Renal cortical epithelial cell (primary cell): ENCODE measurements at places on chromosomes 6 and 20.

DNA sequence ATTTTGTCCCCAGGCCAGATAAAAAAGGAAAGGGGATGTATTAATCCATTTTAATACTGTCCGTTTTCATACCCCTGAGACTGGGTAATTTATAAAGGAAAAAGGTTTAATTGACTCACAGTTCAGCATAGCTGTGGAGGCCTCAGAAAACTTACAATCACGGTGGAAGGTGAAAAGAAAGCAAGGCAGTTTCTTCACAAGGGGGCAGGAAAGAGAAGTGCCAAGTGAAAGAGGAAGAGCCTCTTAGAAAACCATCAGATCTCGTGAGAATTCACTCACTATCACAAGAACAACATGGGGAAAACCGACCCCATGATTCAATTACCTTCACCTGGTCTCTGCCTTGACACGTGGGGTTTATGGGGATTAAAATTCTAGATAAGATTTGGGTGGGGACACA is 152.5 kb downstream of the IBTK start:
- no peak for DNase-seq

DNA sequence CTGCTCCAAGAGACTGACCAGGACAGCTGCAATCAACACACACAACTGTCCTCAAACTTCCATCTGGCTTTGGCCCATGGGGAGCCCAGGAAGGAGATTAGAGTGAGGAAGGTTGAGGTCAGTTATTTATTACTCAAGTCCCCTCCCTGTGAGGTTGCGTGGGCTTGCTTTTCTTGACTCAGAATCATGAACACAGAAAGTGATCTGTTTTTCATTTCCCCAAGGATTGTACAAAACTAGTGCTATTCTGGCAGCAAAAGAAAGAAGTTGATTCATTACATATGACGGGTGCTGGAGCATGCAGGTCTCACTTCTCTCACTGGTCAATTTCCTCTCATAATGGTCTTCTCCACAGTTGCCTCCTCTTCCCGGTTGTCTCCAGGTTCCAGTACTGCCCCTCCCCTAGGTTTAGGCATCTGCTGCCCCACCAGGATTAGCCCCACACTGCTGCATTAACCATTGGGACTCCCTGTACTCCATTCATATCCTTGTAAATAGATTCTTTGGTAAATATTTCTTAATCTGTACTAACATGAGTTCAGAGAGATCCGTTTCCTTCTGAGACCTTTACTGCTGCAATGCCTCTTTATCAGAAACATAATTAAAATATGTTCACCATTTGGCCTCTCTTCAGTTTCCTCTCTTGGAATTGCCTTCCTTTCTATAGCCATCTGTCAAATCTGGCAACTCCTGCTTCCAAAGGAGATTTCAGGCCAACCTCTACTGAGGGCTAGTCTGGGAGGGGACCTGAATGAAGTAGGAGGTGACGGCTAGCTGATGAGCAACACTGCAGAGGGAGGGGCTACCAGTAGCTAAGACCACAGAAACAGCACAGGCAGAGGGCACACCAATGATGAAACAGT is 888.8 kb downstream of the QKI start:
- peak; percentile 4 for DNase-seq

- DNase-seq = no peak
Measured at GRCh38 chr20:57612916-57613315, 7.3 kb downstream of the ZBP1 start.

DNA sequence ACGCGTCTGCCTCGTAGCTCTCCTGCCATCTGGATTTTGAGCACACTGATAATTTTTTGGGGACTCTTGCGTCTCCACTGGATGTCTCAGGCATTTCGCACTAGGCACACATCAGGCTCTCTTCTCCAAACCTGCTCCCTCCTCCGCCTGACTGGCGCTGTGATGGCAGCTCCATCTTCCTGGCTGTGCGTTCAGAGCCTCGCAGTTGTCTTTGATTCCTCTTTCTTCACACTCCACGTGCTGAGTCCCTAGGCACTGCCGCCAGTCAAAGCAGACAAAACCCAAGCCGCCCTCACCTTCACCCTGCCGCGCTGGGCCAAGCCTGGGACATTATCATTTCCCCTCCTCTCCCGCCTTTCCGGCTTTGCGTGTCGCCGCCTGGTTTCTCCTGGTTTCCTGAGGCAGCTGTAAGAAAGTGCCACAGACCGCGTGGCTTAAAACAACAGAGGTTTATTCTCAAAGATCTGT is 778 bp downstream of the PSMG4 start:
- DNase-seq = no peak

GRCh38 chr20:48703107-48703506 is 124.7 kb downstream of the PREX1 start:
- no peak for DNase-seq

DNA sequence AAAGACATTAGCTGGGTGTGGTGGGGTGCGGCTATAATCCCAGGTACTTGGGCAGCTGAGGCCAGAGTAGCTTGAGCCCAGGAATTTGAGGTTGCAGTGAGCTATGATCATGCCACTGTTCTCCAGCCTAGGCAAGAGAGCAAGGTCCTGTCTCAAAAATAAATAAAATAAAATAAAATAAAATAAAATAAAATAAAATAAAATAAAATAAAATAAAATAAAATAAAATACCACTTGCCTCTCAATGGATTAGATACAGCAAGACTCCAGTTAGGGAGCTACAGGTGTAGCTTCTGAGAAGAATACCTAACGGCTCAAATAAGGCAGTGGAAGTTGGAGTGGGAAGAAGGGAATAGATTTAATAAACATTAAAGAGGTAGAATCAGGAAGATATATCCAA is 13.7 kb upstream of the PAK5 start:
- no peak for DNase-seq

- no peak for DNase-seq
Measured at GRCh38 chr6:45892196-45892595, 123.5 kb downstream of the CLIC5 start.

- no peak for DNase-seq
Measured at GRCh38 chr20:14355791-14356190, 18.4 kb upstream of the FLRT3 start.

DNA sequence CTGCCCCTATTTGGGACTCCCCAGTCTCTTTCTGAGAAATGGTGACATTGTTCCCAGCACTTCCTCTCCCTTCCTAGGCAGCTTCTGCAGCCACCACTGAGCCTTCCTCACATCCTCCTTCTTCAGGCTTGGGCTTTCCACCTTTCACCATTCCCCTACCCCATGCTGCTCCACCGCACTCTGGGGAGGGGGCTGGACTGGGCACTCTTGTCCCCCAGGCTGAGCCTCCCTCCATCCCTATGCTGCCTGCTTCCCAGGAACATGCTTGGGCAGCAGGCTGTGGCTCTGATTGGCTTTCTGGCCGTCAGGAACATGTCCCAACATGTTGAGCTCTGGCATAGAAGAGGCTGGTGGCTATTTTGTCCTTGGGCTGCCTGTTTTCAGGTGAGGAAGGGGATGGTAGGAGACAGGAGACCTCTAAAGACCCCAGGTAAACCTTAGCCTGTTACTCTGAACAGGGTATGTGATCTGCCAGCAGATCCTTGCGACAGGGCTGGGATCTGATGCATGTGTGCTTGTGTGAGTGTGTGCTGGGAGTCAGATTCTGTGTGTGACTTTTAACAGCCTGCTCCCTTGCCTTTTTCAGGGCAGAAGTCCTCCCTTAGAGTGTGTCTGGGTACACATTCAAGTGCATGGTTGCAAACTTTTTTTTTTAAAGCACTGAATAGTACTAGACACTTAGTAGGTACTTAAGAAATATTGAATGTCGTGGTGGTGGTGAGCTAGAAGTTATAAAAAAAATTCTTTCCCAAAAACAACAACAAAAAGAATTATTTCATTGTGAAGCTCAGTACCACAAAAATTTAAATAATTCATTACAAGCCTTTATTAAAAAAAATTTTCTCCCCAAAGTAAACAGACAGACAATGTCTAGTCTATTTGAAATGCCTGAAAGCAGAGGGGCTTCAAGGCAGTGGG is 2.1 kb upstream of the CDKN1A start:
- DNase-seq = no peak

DNA sequence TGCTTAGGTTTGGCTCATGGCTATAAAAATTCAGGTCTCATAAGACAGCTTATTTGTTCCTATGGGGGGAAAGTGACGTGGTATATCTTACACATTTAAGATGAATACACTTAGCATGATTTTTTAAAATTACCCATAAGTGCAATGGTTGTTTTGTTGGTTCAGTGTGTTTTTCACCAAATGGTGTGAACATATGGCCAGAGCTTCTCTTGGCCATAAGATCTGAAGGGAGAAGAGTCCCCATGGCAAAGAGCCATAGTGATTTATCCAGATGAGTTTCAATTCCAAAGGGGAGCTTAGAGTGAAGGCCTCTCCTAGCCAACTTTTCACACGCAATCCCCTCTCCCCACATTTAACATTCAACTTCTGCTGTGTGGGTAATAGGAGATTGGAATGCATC is 107.6 kb downstream of the TMEM242 start:
- DNase-seq = no peak

DNA sequence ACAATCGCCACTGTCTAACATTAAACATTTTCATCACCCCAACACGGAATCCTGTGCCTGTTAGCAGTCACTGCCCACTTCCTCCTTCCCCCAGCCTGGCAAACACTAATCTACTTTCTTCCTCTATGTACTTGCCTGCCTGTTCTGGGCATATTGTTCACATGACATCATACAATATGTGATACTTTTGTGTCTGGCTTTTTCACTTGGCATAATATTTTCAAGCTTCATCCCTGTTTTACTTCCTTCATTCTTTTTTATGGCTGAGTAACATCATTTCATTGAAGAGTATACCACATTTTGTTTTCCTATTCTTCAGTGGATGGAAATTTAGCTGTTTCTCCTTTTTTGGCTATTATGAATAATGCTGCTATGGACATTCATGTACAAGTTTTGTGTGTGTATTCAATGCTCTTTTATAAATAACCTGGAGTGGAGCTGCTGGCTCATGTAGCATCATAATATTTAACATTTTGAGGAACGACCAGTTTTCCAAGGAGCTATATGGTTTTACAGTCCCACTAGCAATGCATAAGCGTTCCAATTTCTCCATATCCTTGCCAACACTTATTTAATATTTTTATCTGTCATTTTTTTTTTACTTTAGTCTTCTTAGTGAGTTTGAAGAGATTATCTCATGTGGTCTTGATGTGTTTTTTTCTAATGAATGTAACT is 360.1 kb downstream of the HDGFL1 start:
- DNase-seq = no peak

DNA sequence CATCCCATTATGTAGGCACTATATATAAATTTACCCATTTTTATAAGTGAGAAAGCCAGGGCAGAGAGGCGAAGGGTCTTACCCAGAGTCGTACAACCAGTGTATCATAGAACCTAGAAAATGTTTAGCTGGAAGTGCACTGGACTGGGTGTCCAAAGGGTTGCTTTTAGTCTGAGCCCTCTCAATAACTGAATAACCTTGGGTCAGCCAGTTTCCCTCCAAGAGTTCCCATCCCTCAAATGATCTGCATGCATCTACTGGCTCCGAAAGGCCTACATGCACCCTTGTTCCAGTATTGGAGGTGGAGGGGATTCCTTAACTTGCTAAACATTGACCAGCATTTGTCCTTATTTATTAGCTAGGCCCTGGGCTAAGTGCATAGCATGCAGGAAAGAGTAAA is 3.8 kb downstream of the SNPH start:
- no peak for DNase-seq

DNA sequence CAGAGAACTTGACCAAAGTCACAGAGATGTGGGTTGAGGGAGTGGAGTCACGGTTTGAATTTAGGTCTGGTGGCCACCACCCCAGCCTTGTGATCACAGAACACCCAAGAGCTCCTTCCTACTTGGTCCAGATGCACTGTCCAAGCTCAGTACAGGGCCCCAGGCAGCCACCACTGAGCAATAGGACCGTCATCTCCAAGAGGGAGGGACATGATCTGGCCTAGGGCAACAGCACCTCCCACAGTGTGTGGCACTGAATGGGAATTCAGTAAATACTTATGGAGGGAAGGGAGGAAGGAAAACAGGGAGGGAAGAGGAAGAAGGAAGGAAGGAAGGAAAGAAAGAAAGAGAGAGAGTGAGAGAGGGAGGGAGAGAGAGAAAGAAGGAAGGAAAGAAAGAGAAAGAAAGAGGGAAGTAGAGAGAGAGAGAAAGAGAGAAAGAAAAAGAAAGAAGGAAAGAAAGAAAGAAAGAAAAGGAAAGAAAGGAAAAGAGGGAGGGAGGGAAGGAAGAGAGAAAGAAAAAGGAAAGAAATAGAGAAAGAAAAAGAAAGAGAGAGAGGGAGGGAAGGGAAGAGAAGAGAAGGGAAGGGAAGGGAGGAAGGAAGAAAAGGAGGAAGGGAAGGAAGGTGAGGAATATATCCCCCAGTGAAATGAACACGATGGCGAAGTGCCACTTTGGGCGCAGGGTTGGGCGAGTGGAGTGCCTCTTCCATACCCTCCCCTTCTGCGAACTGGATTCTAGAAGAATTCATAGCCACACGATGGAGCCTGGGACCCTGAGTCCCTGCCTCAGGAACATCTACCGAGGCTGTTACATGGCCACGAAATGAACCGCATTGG is 243.7 kb downstream of the TFAP2C start:
- no peak for DNase-seq

DNA sequence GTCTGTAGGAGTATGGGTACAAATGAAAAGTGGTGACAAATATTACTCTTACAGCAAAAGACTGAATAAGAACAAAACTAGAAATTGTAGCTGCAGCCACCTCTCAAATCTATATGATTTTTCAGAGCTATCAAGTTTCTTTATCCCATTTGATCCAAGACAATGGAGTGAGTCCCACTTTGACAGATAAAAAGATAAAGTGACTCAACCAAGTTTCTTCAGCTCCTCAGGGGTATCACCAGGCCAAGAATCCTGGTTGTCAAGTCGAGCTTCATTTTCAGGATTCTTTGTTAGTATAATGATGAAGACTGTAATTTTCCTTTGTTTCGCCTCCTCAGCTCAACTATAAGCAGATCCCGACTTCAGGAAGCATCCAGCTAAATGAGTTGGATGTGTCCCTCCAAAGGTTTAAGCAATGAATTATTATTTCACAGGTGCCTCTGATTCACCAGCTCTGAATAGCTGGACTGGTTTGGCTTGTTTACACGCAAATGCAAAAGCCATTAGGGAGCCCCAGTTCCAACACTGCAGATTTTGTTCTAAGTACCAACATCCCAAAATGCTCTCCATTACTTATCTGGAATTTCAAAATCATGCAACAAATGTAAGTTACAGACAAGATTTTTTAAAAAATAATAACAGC is 238.9 kb downstream of the MAFB start:
- DNase-seq = no peak

GRCh38 chr20:24987244-24987643 is 5.3 kb downstream of the APMAP start:
- DNase-seq = peak; percentile 83
